ENCODE measurements at places on chromosomes 2 and 18.

- DNase-seq = no peak
Measured at GRCh38 chr2:177556153-177556552, 163.6 kb downstream of the AGPS start.

DNA sequence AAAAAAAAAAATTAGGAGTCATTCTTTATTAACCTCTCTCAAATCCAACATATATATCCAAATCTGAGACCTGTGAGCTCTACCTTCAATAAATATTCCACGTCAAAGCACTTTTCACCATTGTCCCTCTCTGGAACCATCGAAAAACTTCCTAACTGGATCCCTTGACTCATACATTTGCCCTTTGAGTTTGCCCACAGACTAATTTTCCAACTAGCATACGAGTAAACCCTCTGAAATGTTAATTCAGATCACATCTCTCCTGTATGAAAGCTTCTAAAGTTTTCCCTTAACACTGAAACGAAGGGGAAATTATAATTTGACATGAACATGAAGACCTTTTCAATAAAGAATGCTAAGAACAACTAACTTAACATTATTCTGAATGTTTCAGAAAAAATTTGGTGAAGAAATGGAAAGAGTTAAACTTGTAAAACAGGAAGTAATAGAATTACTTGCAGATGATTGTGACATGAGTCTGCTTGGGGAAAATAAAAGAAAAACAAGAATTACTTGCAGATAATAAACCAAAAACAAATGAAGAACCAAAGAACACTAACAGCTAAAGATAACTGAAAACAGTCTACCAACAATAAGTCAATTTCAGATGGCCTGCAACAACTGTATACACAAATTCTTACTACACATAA lies 110.6 kb downstream of the C2orf74 start:
- no peak for DNase-seq

- no peak for DNase-seq
Measured at GRCh38 chr2:1598800-1599199, 145.5 kb downstream of the PXDN start.

- no peak for DNase-seq
Measured at GRCh38 chr2:240127191-240127750, 8.8 kb downstream of the COPS9 start.

- DNase-seq = no peak
Measured at GRCh38 chr18:48947092-48947491, 3.7 kb downstream of the SMAD7 start.

- no peak for DNase-seq
Measured at GRCh38 chr2:240814280-240814679, 5.7 kb downstream of the KIF1A start.

DNA sequence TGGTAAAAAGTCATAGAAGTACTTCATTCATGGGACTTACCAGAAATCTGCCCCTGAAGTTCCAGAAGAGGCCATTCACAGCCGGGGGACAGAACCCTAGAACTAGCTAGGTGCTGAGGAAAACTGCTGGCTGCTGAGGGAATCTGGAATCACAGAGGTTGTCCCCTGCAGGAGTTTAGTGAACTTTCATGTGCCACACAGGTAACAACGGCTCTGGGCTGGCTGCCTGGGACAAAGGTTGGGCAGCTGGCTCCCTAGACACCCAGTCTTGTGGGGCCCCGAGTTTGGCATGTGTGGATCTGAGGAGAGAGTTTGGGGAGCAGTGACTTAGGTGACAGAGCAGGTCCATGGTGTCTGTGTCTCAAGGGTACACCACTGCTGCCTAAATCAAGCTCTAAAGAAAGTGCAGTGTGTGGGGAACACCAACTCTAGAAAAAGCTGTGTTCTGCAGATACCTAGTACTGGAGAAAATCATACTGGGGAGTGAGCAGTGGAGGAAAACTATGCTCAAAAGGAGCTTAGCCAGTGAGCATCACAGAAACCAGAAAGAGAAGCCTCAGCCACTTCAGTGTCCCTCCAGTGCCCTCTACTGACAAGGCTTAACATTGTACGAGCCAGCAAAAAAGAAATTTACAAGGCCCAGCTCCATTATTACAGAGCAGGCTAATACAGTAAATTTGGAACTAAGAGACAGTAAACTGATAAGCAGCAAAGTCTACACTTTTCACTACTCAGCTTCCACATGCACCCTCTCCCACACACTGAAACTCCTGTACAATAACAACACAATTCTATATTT lies 15.2 kb downstream of the GALNT3 start:
- peak; percentile 19 for DNase-seq

GRCh38 chr18:75133721-75134610 lies 75.0 kb downstream of the PTGR3 start:
- DNase-seq = no peak

- no peak for DNase-seq
Measured at GRCh38 chr18:45050712-45051601, 370.3 kb downstream of the SETBP1 start.

GRCh38 chr2:237322564-237322963 lies 91.4 kb downstream of the COL6A3 start:
- peak; percentile 12 for DNase-seq

GRCh38 chr2:37119157-37119556 lies 34.8 kb downstream of the GPATCH11 start:
- no peak for DNase-seq

Measured in HEK293T (cell line).